ENCODE measurements at places on chromosomes 2 and 18. TPM values are rescaled to one million over a fixed set of nuclear protein-coding genes. Genes with fewer than 3 reads are reported as not detected.

The SKA1 gene
- total RNA-seq = 44.6 TPM

The TTR gene
- not detected for total RNA-seq

DNA sequence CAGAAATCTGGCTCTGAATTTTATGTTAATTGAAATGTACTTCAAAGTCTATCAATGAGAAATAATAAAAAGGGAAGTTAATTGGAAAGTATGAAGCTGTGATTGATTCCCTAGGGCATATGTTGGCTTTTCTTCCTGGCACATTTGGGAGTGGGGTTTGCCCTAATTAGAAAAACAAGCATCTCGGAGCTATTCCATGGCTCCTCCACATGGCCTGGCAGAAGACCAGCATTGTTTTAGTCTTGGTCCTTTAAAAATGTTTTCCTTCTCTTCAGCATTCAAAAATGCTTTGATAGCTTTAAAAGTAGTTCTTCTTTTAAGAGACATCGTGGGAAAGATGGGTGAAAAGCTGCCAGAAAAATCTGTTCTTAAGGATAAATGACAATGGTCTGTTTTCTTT lies 445.5 kb upstream of the PKDCC start:
- no peak overlapping the region for H3K4me3 ChIP-seq
- no peaks in the 10 kb centered on the region for H3K27me3 ChIP-seq
- no peak for DNase-seq
- no peaks in the 10 kb centered on the region for H3K36me3 ChIP-seq

- no peak overlapping the region for H3K4me3 ChIP-seq
- DNase-seq = no peak
- no peaks in the 10 kb centered on the region for H3K27me3 ChIP-seq
- no peak overlapping the region for H3K27ac ChIP-seq
- no peaks in the 10 kb centered on the region for H3K36me3 ChIP-seq
- H3K4me1 ChIP-seq = no peaks in the 10 kb centered on the region
Observed at GRCh38 chr2:2743164-2743571, 412.1 kb upstream of the MYT1L start.

GRCh38 chr2:189300916-189301315 lies 121.4 kb upstream of the COL5A2 start:
- DNase-seq = peak; percentile 55
- H3K36me3 ChIP-seq = peaks cover 5% of the 10 kb centered on the region
- H3K27me3 ChIP-seq = no peaks in the 10 kb centered on the region
- H3K27ac ChIP-seq = peak overlapping the region; percentile 86
- no peak overlapping the region for H3K4me3 ChIP-seq
- H3K4me1 ChIP-seq = peaks cover 54% of the 10 kb centered on the region

GRCh38 chr2:98911376-98912154 lies 24.5 kb downstream of the CRACDL start:
- peaks cover 54% of the 10 kb centered on the region for H3K27me3 ChIP-seq
- H3K36me3 ChIP-seq = no peaks in the 10 kb centered on the region
- no peak overlapping the region for H3K27ac ChIP-seq
- H3K4me1 ChIP-seq = peaks cover 32% of the 10 kb centered on the region
- DNase-seq = peak; percentile 50

Data from activated CD4-positive, alpha-beta memory T cell treated with anti-CD3 and anti-CD28 coated beads, Interleukin-2, amount 10 ng/mL, durations not matched to agents 7 days and 5 days (primary cell).